ENCODE measurements at places on chromosomes 5 and 9. TPM values are rescaled to one million over a fixed set of nuclear protein-coding genes. Genes with fewer than 3 reads are reported as not detected.

- DNase-seq = no peak
Measured at GRCh38 chr5:169717288-169717687, 80.2 kb downstream of the DOCK2 start.

DNA sequence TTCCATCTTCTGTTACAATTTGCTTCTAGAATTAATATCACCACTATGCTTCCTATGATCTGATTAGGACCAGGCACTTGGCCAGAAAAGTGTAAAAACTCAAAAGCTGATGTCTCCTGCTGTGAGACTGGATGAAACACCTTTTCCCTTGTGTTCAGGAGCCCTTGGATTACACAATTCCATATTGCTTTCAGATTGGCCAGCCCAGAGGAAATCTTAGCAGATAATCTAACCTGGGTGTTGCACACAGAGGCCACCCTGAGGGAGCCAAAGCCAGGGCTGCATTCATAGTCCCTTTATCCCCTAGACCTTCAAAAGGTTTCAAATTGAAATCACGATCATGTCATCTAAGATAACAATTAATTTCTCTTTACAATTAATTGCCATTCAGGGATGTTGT lies 94.1 kb upstream of the SELENOP start:
- DNase-seq = no peak

TOR4A gene
- 2.2 TPM for total RNA-seq

PCDHA9 gene
- total RNA-seq = not detected

DNA sequence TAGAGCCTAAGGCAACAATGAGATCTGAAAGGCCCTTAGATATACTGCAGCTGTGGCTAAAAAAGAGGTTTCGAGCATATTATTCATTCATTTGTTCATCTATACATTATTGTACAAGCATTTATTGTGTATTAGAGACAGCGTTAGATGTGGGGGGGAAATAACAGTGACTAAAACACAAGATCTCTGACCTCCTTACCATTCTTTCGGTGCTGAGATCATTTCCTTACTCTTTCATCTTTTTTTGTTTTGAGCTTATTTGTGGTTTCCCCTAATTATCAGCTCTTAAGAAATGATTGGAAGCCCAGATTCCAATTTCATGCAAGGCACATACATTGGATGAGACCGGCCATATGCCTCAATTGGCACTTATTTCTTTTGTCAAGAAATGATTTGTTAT lies 113.2 kb downstream of the SEC61B start:
- no peak for DNase-seq

DNA sequence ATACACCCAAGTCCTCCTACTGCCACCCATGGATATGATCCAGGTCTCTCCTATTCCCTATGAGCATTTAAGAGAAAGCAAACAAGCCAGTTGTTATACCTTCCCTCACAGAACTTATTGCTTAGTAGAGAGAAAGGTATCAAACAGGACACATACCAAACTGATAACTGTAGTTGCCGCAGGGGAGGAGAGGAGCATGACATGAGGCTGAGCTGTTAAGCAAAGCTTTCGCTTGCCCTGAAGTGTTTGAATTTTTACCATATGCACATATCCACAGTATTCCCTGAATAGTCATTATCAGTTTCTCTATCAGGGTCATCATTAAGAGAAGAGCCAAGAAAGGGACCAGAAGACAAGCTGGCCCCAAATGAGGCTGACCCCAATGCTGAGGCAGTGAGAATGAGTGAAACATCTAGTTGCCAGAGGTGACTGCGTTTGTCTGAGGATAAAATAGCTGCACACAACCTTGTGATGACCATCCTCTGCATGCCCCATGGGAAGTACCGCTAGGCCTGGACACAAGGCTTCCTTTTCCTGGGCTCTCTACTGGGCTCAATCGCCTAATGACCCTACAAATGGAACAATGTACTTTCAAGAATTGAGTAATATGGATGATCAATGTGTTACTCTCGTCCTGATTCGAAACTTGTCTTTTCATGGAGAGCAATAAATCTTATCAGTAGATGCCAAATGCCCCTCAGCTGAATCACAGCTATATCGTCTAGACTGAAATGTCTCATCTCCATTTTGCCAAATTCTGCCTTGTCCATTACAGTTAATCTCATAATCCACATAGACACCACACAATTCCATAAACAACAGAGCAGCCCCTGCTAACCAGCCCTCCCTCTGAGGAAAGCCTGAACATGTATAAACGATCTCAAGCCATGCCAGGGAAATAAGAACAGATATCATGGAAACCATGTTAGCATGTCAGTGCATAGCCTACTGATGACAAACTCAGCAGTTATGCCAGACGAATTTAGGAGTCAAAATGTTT lies 4.3 kb upstream of the IFNK start:
- DNase-seq = no peak
